ENCODE measurements at places on chromosomes 16 and 17.

DNA sequence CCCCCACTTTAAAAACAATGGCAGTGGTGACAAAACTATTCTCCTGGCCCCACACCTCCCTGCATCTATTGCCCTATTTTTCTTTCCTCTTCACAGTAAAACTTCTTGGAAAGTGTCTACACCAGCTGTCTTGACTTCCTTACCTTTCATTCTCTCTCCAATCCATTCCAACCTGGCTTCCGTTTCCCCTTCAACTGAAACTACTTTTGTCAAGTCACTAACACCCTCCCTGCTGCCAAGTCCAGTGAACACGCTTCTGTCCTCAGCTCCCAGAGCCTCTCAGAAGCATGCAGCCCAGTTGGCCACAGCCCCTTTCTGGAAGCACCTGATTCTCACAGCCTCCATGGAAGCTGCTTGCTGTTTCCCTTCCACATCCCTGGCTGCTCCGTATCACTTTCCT, 4.0 kb upstream of the SCN4A start:
- DNase-seq: no peak

DNA sequence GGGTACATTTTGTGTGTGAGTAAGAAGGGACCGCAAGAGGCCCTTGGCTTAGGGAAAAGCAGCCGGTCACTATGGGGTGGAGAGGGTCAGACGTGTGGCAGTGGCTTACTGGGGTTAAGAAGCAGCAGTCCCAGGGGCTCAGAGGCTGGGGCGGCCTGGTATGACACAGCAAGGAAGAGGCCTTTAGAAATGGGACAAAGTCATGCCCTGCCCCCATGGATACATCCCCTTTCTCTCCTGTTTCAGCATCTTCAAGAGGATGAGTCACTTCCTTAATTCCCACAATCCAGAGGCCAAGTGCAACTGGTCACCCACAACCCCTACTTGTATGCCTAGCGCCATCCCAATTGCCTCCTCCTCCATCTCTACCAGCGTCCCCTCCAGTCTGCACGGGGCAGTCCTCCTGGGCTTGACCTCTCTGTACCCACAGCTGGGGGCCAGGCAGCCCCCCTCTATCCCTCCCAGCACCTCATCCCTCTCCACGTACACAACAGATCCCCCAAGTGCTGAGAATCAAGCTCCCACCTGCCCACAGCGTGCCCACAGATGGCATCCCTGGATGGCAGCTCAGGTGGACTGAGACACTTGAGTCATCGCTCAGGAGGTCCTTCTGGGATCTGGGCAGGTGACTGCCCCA, 6.9 kb upstream of the EFTUD2 start:
- peak; percentile 81 for DNase-seq

GRCh38 chr17:36523113-36523512, 11.6 kb downstream of the MYO19 start:
- DNase-seq: no peak

GRCh38 chr16:66881014-66881417, 701 bp downstream of the PDP2 start:
- no peak for DNase-seq

DNA sequence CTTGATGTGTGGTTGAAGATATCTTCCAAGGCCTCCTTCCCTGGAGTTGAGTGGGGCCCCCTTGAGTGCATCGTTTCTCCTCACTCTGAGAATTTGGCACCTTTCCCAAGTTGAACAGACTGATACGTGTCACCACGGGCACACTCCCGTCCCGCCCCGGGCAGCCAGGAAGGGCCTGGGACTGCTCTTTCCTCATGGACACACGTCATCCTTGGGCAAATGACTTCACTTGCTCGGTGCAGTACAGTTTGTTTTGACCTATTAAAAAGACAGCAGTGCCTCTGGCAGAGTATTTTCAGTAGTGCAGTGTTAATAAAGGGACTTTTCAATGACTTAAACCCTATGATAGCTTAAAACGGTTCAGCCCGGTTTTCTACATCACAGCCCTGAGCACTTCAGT, 59.9 kb downstream of the SEC14L1 start:
- DNase-seq: no peak

- DNase-seq: no peak
Measured at GRCh38 chr17:78038748-78039288, 80.3 kb downstream of the TNRC6C start.

- DNase-seq: no peak
Measured at GRCh38 chr16:14371778-14372431, 258.2 kb downstream of the PARN start.

DNA sequence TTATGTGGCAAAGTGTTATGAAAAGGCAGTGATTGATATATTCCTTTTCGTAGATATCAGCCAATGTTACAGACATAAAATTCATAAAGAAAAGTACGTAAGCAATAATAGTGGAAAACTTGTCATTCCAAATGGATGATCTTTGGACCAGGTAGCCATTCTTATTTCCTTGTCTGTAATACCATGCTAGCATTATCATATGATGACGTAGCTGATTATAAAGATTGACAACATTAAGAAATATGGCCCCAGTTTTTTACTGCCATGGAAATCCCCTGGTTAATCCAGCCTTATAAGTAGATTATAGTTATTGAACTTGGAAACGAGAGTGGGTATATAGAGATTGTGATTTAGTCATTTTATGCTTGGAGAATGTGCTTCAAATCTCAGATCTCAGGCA, 8.8 kb downstream of the TANC2 start:
- no peak for DNase-seq

GRCh38 chr17:64506201-64506575, at the start of gene DDX5:
DDX5 (minus strand) TSS chr17:64506289; CDS start chr17:64506119, 170 bp downstream.
- peak; percentile 87 for DNase-seq

GRCh38 chr16:66551348-66551759, 1.0 kb upstream of the CKLF start:
- DNase-seq: no peak

GRCh38 chr16:17177959-17178905, 292.5 kb downstream of the XYLT1 start:
- no peak for DNase-seq

DNA sequence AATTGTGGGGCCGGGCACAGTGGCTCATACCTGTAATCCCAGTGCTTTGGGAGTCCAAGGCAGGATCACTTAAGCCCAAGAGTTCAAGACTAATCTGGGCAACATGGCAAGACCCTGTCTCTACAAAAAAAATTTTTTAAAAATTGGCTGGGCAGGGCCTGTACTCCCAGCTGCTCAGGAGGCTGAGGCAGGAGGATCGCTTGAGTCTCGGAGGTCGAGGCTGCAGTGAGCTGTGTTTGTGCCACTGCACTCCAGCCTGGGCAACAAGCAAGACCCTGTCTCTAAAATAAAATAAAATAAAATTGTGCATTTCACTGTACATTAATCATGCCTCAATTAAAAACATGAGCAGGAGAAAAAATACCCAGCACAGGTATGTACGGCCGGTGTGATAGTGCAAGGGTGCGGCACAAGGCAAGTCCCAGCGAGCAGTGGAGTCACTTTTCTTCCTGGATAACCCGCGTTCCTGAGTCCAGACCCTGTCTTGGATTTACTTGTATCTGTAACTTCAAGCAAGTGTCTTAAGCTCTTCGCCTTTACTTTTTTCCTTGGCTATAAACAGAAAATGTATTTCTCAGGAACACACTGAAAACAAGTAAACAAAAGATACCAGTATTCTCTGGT, 11.4 kb downstream of the ZDHHC7 start:
- no peak for DNase-seq

DNA sequence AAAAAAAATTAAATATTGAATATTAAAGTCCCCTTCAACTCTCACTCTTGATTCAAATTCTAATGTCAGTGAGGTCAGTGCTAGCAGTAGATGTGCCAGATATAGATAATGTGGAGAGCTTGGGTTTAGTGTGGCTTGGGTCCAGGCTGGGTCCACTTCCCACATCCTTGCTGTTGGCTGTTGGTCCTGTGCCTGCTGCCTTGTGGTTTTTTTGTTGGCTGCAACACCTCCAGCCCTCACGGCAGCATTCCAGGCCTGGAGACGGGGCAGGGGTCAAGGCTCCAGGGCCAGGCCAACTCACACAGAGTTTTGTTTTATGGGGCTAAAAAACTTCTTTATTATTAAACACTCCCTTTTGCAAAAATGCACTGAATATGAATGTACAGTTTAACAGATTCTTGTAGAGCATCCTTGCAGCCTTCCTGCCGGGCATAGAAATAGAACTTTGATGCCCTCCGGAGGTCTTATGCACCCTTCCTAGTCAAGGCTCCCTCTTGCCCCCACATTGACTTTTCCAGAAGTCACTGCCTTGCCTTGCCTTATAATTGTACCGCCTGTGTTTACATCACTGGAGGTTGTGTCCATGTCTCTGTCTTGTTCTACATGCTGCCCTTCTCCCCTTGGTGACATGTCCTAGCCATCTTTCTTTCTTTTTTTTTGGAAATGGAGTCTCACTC, 25.5 kb upstream of the MYO15B start:
- no peak for DNase-seq

DNA sequence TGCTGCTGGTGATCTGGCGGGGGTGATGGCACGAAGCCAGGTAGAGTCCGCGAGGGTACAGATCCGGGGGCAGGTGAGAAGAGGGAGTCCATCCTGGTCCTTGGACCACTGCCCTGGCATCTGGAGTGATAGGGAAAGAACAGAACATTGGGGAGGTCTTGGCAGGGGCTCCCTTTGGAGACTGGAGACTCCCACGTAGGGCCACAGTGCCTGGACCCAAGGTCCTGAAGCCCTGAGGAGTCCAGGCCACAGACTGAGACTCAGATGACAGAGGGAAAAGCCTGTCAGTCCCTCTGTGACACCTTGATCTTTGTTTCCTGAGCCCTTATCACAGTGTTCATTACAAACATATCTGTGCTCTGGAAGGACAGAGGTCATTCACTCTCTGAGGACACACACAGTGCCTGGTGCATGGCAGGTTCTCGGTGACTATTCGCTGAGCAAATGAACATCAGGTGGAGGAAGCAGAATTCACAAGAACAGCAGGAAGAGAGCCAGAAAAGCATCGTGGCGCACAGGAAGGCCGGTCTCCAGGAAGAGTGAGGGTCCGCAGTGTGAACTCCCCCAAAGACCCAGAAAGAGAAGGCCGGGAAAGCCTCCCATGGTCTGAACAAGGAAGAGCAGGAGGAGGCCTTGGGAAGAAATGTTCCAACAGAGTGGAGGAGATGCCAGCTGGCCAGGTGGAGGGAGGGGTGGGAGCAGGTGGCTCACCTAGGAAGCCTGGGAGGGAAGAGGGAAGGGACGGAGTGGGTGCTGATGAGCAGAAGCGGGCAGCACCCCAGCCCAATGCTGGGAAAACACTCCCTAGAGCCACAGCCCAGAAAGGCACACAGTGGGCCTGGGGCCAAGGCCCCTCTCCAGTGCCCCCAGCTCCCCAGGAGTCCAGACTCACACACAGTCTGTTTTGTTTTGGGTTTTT, 20.5 kb downstream of the PEMT start:
- DNase-seq: no peak

- DNase-seq: no peak
Measured at GRCh38 chr16:4193920-4194319, 48.0 kb downstream of the SRL start.

DNA sequence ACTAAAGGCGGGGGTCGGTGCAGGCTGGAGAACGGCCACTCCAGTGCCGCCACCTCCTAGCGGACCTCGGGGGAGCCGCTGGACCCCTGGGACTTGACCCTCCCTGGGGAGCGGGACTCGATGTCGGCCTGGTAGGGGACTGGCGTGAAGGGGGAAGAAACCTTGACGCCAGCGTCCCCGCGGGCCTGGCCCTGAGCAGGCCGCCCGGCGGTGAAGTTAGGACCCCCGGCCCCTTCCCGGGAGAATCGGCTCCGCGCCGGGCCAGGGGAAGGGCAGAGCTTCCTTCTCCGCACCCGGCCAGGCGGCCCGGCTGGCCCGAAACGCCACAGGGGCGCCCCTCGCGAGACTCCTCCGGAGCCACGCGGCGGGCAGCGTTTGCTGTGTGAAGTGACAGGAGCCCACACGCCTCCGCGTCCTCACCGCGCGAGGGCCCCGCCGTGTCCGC, 389 bp downstream of the DUS1L start:
- DNase-seq: no peak

DNA sequence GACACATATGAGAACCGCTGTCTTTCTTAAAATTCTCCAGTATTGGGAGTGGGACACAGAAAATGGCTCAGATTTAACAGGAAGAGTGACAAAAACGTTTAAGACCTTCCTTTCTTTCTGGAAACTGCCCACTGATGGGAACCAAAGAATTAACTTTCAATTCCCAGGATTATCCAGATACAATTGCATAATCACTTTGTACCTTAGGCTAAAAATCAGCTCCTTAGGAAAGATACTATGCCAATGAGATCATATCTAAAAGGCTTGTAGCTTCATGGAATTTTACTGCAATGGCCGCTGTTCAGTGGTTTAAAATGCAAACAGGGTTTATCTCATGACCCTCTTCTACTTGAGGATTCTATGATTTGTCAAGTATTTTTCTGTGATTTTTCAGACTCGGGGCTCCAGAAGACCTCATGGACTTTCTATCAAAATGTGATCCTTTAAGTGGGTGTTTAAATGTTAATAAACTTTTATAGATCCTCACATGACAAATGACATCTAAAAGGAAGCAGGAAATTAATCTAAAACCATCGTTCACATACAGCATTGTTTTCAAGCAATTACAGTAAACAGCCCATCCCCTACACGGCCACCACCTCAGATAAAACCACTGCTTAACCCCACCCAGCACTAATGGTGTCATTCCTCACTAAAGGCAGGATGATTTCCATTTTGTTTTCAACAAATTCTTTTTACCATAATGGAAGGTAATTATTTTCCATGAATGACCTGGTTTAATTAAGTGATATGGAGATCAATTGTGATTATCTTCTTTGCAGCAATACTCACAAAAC, 31.6 kb upstream of the ERN1 start:
- no peak for DNase-seq

- peak; percentile 99 for DNase-seq
Measured at GRCh38 chr16:54080524-54081008, 206.0 kb downstream of the IRX3 start.

DNA sequence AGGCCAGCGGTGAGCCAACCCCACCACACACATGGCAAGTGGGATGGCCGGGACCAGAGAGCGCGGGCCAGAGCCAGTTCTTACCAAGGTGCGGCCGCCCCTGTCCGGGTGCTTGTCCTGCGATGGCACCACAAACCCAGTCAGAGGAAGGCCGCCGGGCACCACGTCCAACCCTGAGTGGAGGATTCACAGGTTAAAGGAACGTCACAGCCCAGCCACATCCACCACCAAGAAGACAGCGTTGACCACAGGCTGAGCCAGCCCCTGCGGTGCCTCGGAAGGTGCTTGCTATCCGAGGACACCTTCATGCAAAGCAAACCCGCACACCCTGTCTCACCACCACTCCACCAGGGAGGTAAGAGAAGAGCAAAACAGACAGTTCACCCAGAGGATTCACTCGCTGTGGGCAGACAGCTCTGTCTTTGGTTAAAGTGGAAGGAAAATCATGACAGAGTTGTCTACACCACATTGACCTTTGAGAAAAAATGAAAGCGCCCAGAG, 15.8 kb downstream of the SLX4 start:
- DNase-seq: no peak

DNA sequence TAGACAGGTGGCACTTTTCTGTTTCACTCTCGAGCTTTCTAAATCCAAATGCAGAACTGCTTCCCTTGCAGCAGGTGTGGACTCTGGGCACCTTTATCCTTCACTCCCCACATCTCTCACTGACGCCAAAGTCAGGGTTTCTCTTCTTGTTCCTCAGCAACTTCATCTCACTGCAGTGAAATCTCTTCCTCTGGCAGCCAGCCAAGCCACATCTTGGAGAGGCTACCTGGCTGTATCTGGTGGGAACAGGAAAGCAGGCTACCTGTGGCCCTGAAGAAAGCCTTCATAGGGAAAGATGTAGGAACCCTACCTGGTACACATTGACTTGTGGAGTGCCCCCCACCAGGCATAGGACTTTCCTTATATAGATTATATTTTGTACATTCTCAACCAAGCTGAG, 159.1 kb downstream of the UTP18 start:
- DNase-seq: no peak

Data from skeletal muscle cell (primary cell).